Activated CD4-positive, alpha-beta T cell treated with anti-CD3 and anti-CD28 coated beads for 4 hours (primary cell): ENCODE measurements at places on chromosomes 5 and 9.

GRCh38 chr5:163916376-163916775 is 411.0 kb downstream of the MAT2B start:
- DNase-seq = no peak

DNA sequence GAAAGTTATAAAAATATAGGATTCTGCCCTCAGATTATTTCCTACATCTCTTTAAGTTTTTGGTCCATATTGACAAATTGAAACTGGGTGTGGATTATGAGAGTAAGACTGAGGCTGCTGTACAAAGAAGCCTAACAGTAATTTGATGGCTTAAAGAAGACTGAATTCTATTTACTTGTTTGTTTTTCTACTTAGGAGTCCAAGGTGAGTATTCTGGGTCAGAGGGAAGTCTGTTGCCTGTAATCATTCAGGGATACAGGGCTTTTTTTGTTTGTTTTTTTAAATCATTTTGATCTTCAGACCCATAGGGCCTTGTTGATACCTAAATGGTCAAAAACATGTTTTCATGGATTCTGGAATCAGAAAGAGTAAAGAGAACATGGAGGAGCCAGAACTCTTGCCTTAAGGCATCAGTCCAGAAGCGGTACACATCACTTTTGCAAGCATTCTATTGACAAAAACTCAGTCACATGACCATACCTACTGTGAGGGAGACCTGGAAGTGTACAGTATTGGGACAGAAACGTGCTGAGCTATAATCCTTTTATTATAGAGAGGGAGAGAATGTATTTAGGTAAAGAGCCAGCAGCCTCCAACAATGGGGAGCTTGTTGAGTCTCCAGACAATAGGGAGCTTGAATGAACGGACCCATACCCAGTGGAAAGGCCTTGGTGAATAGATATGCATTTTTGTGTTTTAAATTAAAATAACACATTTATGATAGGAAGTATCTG is 102.7 kb downstream of the LRRC70 start:
- no peak for DNase-seq

DNA sequence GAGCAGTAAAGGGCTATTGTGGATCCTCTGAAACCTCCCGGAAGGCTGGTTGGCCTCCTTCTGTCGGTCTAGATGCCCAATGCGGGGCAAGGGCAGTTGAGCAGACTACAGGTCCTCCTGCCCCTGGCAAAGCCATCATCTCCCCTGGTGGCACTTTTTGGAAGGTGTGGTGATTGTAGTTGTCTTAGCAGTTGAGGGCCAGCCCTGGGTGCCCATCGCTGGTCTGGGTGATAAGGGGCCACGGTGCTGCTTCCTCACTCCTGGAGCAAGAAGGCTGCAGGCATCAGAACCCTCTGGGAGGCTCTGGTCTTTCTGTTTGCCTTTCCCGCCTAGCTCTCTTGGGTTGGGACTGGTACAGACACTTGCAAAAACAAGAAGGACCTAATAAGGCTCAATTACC is 63.8 kb downstream of the CYSTM1 start:
- DNase-seq = no peak

DNA sequence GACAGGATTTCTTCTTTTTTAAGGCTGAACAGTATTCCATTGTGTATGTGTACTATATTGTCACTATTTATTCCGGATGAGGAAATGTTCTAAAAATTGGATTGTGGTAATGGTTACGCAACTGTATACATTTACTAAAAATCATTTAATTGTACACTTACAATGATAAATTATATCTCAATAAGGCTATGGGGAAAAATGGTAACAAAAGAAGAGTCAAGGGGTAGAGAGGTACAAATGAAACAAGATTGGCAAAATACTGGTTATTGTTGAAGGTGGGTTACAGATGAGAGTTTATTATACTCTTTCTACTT is 62.3 kb upstream of the TNFAIP8 start:
- DNase-seq = no peak

DNA sequence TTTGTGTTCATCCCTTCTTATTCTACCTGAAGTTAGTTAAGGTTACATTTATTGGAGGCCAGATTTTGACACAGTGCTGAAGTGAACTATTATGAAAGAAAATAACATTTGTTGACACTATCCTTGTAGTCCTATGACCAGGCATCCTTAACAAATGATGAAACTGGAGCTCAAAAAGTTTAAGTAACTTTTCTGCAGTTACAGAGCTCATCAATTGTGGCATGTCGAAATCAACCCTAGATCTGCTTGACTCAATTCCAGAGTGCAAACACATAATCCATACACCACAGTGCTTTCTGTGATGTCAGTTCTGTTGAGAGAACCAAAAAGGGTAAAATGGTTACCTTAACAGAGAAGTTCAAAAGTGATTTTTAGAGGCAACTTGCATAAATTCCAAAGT is 28.6 kb downstream of the KCNN2 start:
- no peak for DNase-seq

GRCh38 chr5:159695741-159696294 is 220.5 kb upstream of the ADRA1B start:
- no peak for DNase-seq

DNA sequence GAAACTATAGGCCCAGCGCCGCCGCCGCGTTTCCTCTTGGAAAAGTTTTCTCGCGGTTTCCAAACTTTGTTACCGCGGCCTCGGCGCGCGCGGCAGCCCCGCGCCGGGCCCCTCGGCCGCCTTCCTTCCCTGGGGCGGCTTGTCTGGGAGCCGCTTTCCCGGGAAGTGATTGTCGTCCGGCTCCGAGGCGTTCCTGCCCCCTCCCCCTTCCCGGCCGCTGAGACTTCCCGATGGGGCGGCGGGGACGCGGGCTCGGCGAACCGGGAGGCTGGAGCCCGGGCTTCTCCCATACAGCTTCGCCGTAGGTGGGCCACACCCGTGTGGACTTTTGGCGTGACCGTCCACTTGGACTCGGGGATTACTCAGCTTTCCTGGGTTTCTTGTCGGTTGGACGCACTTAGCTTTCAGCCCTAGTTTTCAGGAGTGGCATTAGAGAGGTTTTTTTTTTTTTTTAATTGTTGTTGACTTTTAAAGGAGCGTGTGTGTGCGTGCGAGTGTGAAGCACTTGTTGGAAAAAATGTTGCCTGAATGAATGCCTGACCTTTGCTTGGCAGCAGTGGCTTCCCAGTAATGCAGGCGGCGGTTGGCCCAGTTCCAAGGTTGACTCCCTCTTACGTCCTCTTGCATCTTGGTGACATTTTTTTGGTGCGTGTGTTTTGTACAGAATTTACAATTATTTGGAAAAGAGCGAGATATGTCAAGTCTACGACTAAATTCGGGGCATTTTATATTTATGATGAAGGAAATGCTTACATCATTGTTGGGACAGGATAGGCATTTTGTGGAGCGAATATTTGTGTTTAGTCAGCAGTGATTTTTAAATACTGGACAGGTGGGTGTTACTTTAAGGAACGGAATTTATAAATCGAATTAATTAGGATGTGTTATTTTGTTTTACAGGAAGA is 821 bp downstream of the CTNNA1 start:
- peak; percentile 70 for DNase-seq

DNA sequence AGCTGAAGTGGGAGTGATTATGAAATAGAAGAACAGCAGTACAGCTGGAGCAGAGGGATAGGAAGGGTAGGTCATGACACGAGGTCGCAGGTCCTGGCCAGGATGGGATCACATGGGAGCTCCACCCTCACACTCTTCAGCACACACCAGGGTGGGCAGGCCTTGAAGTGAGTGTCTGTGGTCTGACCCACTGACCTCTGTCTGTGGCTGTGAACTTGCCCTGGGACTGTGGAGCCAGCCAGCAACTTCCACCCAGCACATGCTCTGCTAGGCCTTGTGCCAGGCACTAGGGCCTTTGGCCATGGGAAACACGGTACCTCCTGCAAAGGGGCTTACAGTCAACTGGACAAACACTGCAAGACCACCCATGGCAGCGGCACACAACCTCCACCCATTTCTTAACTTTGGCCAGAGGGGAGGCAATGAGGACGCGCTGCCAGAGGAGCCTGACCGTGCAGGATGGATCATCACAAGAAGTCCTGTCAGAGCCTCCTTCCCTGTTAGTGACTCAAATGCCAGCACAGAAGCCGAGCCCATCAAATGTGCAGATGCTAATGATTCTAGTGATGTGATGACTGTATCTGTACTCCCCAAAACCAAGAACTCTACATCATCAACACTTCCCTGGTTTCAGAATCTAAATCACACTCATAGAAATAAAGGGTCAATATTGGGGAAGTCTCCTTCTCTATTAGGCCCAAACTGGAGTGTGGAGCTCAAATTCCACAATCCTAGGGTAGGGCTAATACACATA is 113.6 kb downstream of the DPYSL3 start:
- DNase-seq = no peak

DNA sequence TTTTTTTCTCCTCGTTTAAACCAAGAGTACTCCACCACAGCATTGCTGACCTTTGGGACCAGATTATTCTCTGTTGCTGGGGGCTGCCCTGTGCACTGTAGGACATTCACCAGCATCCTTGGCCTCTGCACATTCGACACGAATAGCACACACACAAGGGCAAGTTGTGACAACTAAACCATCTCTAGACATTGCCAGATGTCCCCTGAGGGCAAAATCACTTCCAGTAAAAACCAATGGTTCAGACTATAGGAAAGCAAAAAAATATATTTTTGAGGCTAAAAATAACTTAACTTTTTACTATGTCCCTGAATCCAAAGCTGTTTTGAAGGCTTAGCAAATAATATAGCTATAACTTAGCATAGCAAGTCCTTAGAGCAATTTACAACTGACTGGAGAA is 65.9 kb downstream of the SEMA5A start:
- no peak for DNase-seq

DNA sequence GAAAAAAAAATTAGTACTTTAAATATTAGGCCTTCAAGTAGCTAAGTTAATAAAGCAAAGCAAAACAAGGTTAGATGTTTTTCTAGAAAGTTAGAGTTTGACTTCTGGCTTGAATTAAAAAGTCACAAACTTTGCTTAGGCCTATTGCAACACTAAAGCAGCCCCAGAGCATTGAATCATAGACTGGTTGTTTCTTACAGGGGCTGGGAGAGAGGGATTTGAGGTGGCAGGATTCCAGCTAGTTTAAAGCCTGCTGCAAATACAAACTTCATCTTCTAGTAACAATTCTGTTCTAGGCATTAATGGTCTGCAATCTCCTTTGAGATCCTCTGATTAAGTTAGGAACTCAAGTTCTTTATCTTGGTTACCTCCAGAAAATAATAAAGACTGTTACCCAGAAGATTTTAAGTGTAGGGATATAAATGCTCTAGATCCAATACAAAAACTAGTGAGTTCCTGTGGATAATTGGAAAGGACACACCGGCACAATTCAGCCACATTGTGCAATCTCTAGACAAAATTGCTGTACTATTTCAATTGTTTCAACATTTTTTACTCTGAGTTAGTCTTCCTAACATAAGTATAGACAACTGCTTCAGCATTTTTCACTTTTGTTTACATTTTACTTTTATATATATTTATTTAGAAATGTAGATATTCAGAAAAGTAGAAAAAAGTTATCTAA is 12.6 kb downstream of the OR13C5 start:
- DNase-seq = no peak

DNA sequence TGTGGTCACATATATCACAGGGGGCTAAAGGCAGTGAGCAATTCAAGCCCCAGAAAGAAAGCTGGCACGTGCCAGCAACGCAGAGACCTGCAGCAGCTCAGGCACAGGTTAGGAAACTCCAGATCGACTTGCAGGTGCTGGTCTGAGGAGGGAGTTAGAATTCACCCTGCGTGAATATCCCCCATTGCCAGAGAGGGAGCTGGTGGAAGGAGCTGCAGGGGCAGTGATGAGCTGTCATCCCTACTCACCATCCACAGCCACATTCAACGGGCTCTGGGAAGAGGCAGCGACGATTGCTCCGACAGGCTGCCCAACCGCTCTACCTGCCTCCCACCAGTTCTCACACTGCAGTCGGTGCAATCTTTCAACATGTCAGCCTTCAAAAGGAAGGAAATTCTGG is 40.8 kb upstream of the CLK4 start:
- no peak for DNase-seq

DNA sequence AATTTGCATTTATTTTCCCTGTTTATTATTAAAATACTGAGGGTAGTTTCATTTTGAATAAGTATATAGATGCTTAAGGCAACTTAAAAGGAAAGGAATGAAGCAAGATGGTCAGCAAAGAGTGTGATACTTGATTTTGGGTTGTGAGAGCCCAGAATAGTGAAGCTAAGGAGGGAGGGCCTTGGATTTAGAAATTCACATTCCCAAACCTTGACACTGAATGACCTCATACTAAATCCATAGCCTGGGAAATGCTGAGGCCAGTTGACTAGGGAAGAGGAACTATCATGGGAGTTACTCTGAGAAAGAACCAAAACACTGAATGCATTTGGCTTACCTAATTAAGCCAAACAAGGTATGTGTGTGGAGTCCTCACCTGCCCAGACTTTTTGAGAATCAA is 292.5 kb downstream of the SPATA31D1 start:
- no peak for DNase-seq

DNA sequence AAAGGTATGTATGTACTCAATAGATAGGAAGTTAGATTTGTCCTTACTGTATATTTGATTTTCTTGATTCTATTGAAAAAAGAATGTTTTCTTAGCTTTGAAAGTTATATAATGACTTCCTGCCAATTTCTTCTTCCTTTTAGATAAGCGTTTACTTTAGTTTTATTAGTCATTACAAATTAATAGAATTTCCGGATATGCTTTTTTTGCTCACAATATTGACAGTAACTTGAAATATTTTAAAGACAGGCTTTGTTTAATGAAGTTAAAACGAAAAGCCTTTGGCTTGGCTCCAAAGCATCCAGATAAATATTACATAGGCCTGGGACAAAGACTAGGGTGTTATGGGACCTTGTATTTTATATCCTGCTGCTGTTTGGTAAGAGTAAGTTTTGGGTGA is 49.5 kb downstream of the CWC27 start:
- no peak for DNase-seq

GRCh38 chr5:91020065-91020800 is 362.9 kb downstream of the ARRDC3 start:
- DNase-seq = no peak

GRCh38 chr5:139140591-139141071 is 57.5 kb downstream of the SIL1 start:
- DNase-seq = no peak

GRCh38 chr5:109196087-109196822 is 213.5 kb downstream of the PJA2 start:
- no peak for DNase-seq

- DNase-seq = no peak
These were observed 43.5 kb downstream of the FBN2 start for GRCh38 chr5:128494516-128494915.

GRCh38 chr5:174020928-174021304 is 24.6 kb upstream of the NSG2 start:
- no peak for DNase-seq

- DNase-seq = no peak
These were observed 6.4 kb upstream of the PLPP1 start for GRCh38 chr5:55541056-55541635.

GRCh38 chr5:147530530-147531389 is 20.9 kb upstream of the DPYSL3 start:
- no peak for DNase-seq

DNA sequence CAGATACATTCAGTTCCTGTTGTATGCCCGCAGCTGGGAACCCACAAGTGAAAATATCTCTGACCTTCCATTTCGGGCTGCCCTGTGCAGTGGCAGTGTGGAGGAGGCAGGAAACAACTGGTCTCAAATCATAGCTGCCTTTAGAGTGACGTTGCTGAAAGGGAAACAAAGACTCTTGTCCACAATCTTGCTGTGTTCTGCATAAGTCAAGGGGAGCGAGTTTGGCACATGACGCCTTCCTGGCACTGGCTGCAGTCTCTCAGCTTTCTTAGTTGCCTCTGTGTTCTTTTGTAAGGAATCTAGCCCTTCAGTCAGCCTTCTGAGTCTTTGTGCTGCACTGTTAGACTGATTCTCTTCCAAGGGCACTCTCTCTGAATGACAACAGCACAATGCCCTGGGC is 24.0 kb downstream of the ADAMTS16 start:
- DNase-seq = no peak

GRCh38 chr9:136153381-136154065 is 34.8 kb upstream of the TMEM250 start:
- no peak for DNase-seq
